ENCODE measurements at places on chromosomes 2 and 18.

DNA sequence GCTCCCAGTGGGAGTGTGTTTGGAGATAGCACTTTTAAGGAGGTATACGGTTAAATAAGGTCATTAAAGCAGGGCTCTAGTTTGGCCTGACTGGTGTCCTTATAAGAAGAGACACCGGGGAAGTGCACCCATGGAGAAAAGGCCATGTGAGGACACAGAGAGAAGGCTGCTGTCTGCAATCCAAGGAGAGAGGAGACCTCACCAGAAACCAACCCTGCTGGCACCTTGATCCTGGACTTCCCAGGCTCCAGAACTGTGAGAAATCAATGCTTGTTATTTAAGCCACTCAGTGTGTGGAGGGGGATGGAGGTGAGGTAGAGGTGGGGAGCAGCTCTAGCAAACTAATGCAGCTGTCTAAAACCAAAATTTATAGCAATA lies 62.0 kb downstream of the RPL31 start:
- peak overlapping the region; percentile 35 for H3K4me3 ChIP-seq
- H3K27ac ChIP-seq = peak overlapping the region; percentile 53
- peaks cover 11% of the 10 kb centered on the region for H3K4me1 ChIP-seq
- H3K36me3 ChIP-seq = no peaks in the 10 kb centered on the region
- H3K27me3 ChIP-seq = no peaks in the 10 kb centered on the region
- DNase-seq = no peak

DNA sequence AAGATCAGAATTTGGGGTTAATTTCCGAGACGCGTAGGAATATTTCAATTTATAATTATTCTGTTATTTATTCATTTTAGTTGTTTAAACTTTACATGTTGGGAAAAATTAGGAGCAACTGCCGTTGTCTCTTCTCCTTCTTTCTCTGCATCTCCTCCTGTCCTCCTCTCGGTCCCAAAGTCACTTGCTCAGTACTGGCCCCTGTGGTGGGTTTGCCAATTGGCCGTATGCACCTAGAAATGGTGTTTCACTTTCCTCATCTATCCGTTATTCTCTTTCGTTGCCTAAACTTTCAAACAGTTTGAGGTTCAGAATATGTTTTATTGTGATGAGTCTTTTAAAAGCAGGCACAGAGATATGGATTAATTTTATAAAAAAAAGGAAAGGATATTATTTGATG lies 517.9 kb downstream of the PLCL1 start:
- DNase-seq = no peak
- H3K36me3 ChIP-seq = no peaks in the 10 kb centered on the region
- H3K4me3 ChIP-seq = no peak overlapping the region
- no peaks in the 10 kb centered on the region for H3K27me3 ChIP-seq
- no peaks in the 10 kb centered on the region for H3K4me1 ChIP-seq

- no peak for DNase-seq
- no peaks in the 10 kb centered on the region for H3K4me1 ChIP-seq
- no peak overlapping the region for H3K4me3 ChIP-seq
- no peak overlapping the region for H3K27ac ChIP-seq
- no peaks in the 10 kb centered on the region for H3K27me3 ChIP-seq
These were observed 639.3 kb downstream of the ADCYAP1 start for GRCh38 chr18:1544016-1544415.

GRCh38 chr18:33817096-33817495 lies 239.1 kb downstream of the ASXL3 start:
- H3K4me1 ChIP-seq = no peaks in the 10 kb centered on the region
- DNase-seq = no peak
- H3K27me3 ChIP-seq = no peaks in the 10 kb centered on the region
- no peak overlapping the region for H3K27ac ChIP-seq

GRCh38 chr2:240372101-240372500 lies 63.4 kb upstream of the GPC1 start:
- no peak overlapping the region for H3K4me3 ChIP-seq
- DNase-seq = no peak
- no peaks in the 10 kb centered on the region for H3K4me1 ChIP-seq

DNA sequence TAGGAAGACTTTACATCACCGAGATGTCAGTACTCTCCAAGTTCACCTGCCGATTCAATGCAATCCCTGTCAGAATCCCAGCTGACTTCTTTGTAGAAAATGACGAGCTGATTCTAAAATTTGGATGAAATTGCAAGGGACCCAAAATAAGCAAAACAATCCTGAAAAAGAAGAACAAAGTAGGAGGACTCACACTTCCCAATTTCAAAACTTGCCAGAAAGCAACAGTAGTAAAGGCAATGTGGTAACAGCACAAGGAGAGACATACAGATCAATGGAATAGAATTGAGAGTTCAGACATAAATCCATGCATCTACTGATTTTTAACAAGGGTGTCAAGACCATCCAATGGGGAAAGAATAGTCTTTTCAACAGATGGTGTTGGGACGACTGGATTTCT lies 52.2 kb downstream of the SMAD7 start:
- no peaks in the 10 kb centered on the region for H3K27me3 ChIP-seq
- H3K27ac ChIP-seq = no peak overlapping the region
- H3K4me3 ChIP-seq = no peak overlapping the region
- H3K36me3 ChIP-seq = no peaks in the 10 kb centered on the region
- DNase-seq = no peak

DNA sequence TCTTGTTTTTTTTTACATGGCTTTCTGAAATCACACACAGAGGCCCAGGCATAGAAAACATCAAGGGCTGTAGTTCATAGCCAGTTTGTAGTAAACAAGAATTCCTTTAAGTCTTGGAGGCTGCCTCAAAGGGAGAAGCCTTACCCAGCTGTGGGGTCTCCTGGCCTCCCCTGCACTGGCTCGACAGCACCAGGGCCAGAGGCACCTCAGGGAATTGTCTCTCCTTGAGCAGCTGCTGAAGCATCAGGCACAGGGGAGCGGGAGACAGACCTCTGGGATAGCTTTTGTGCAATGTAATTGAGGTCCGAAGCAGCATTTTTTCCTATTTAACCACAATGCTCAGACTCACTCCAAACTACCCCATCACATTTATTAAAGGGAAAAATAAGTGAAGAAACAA lies 209.1 kb downstream of the HRH4 start:
- H3K4me1 ChIP-seq = no peaks in the 10 kb centered on the region
- no peaks in the 10 kb centered on the region for H3K36me3 ChIP-seq
- no peak overlapping the region for H3K27ac ChIP-seq
- H3K27me3 ChIP-seq = no peaks in the 10 kb centered on the region
- no peak overlapping the region for H3K4me3 ChIP-seq
- no peak for DNase-seq

- no peaks in the 10 kb centered on the region for H3K4me1 ChIP-seq
- peaks cover 11% of the 10 kb centered on the region for H3K27me3 ChIP-seq
- H3K27ac ChIP-seq = no peak overlapping the region
- DNase-seq = no peak
- no peak overlapping the region for H3K4me3 ChIP-seq
These were observed 909 bp downstream of the TGFA start for GRCh38 chr2:70552501-70553333.

DNA sequence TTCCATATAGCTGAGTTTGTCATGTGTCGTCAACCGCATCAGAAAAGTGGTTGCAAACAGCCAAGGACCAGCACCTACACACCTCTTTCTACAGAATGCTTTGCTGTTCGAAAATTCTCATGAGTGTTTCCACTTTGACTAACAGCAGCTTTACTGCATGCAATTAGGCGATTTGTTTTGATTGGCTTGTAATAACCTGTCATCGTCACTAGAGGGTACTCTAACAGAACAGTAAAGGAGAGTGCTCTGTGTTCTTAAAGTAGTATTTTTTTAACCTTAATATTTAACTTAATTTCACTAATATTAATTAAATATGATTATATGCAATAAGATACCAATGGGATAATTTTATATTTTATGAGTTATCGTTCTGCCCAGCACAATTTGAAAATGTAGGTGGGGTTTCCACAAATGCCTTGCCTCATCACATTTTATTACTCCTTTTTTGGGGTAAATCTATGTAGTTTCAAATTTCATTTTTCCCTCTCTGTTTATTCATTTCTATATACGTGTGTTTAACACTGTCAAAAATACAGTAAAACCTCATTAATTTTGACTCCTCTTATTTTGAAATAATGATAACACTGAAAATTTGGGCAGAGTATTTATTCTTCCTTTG lies 502.2 kb downstream of the NRXN1 start:
- no peak overlapping the region for H3K4me3 ChIP-seq
- no peaks in the 10 kb centered on the region for H3K27me3 ChIP-seq
- H3K4me1 ChIP-seq = no peaks in the 10 kb centered on the region

DNA sequence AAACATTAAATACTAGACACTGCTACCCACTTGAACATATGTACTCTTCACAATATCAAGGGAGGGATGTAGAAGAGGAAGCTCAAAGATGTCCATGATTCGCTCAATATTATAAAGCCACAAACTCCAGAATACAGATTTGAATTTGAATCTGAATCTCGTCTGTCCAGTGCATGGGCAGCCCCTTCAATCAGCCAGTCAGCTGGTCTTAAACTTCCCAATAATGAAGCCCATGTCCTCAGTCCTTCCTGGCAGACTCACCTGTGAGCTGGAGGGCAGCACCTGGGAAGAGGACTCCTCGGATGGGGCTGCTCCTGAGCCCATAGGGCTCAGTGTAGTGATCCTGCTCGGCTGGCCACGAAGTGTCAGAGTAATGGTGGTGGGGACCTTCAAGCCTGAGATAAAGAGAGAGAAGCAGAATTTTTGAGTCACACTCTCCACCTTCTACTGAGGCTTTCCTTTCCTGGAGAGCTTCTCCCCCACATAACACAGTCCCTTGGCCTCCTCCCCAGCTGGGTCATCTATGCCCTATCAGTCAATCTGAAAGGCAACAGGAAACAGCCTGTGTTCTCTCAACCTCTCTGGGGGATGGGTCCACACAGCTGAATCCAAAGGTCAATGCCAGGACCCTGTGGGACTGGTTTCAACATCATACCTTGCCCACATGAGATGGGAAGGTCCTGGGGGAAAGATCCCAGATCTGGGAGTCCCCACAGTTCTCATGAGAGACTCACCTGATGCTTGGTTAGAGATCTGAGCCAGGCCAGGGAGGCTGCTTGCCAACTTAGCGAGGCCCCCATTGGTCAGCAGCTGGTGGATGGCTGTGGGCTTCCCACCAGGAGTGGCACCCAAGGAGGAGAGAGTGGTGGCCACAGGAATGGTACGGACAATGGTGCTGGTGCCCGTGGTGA lies 36.5 kb downstream of the KANSL3 start:
- H3K27ac ChIP-seq = no peak overlapping the region
- no peaks in the 10 kb centered on the region for H3K4me1 ChIP-seq
- peaks cover 28% of the 10 kb centered on the region for H3K36me3 ChIP-seq
- no peak for DNase-seq
- no peak overlapping the region for H3K4me3 ChIP-seq

DNA sequence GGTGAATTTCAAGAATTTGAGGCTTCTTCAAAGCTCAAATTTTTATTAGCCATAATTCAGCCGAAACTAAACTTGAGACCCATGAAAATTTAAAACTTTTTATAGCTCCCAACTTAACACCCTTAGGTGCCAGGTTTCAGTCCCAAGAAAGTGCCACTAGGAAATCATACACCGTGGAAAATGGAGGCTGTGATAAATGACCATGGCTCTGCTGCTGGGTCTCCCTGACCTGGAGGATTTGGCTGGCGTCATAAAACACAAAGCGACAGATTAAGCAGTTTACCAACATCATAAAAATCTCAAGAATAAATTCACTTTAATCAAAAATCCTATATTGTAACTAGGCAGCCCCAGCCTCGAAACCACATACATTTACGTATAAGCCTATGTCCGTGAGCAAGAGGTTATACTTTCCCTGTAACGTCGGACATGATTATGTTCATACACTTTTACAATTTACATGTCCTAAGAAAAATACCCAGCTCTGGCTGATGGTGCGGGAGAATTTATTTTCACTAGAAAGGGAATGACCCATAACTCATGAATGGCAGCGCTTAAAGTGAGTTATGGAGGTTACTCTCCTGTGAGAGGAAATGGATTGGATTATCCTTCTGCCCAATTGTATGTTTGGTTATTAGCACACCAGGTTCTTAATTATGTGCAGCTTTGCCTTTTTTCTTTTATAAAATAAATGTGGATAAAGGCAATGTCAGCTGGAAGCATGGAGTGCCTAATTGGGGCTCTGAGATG lies 329.4 kb downstream of the AGPS start:
- H3K4me3 ChIP-seq = no peak overlapping the region
- no peaks in the 10 kb centered on the region for H3K27me3 ChIP-seq
- H3K36me3 ChIP-seq = no peaks in the 10 kb centered on the region
- no peaks in the 10 kb centered on the region for H3K4me1 ChIP-seq

DNA sequence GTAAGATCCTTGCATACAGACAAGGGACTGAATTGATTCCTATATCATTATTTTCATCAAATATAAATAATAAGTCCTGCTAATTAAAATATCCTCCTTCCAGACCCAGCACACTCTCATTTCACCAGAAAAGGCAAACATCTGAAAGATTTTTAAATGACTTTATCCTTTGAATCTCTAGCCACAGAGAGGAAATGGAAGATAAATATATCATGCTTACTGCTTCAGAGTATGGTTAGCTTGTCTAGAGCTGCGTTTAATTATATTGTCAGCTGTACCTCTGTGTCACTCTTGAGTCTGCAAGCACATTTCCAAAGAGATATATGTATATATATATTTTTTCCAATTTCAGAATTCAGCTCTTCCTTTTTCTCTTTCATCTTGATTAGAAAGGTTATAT lies 232.7 kb downstream of the TRIB2 start:
- DNase-seq = no peak
- no peak overlapping the region for H3K4me3 ChIP-seq
- H3K27ac ChIP-seq = no peak overlapping the region
- H3K27me3 ChIP-seq = no peaks in the 10 kb centered on the region

DNA sequence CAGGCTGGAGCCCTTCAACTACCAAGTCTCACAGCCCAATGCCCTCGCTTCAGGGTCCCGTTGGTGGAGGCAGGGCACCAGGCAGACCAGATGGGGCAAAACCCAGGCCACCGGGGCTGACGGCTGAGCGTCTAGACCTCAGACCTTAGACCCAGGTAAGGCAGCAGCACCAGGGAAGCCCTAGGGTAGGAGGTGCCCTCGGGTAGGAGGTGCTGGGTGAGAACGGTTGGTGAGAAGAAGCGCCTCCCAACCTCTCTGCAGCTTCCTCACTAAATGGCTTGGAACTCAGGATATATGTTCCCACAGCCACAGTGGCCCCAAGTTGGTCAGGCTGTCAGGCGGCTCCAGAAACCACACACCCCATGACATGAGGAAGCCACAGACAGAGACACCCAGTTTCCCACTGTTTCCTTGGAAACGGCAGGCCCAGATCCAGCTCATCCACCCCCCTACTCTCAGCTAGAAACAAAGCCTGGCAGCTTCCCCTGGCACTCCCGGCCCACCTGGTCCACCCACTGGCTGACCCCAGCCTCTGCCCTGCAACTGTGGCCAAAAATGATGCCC lies 13.1 kb upstream of the MLPH start:
- H3K4me3 ChIP-seq = no peak overlapping the region
- H3K27me3 ChIP-seq = peaks cover 5% of the 10 kb centered on the region
- H3K36me3 ChIP-seq = no peaks in the 10 kb centered on the region

GRCh38 chr2:234873828-234874173 lies 78.0 kb upstream of the SH3BP4 start:
- no peaks in the 10 kb centered on the region for H3K36me3 ChIP-seq
- no peaks in the 10 kb centered on the region for H3K27me3 ChIP-seq
- DNase-seq = no peak
- H3K4me3 ChIP-seq = no peak overlapping the region
- no peaks in the 10 kb centered on the region for H3K4me1 ChIP-seq
- H3K27ac ChIP-seq = no peak overlapping the region

GRCh38 chr18:58572680-58573079 lies 56.2 kb downstream of the ALPK2 start:
- no peaks in the 10 kb centered on the region for H3K36me3 ChIP-seq
- peaks cover 6% of the 10 kb centered on the region for H3K4me1 ChIP-seq
- no peaks in the 10 kb centered on the region for H3K27me3 ChIP-seq
- peak overlapping the region; percentile 36 for H3K27ac ChIP-seq
- no peak overlapping the region for H3K4me3 ChIP-seq
- DNase-seq = no peak
